ENCODE measurements at places on chromosomes 6 and 20.
A peak's percentile ranks its signal among the peaks of the same experiment; 100 is the strongest.

- peak; percentile 12 for DNase-seq
Observed at GRCh38 chr6:33958526-33959328, 154.9 kb upstream of the MLN start.

- no peak for DNase-seq
Observed at GRCh38 chr20:12617076-12617475, 391.7 kb upstream of the SPTLC3 start.

- no peak for DNase-seq
Observed at GRCh38 chr6:31020057-31020456, 9.8 kb downstream of the MUC22 start.

DNA sequence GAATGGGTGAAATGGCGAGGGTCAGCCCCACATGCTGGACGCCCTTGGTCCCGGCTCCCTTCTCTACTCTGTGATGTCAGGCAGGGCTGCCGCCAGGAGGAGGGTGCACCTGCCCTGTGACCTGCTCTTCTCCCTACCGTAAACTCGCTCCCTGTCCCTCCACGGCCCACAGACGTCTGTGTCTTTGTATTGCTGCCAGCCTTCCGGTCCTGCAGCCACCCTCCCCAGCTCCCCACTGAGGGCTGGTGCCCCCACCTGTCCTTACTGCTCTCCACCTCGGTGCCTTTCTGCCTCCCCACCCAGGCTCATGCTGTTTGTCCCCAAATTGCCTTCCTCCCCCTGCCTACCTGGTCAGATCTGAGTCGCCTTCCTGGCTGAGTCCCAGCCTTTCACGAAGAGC, 4.1 kb upstream of the CCR6 start:
- no peak for DNase-seq

DNA sequence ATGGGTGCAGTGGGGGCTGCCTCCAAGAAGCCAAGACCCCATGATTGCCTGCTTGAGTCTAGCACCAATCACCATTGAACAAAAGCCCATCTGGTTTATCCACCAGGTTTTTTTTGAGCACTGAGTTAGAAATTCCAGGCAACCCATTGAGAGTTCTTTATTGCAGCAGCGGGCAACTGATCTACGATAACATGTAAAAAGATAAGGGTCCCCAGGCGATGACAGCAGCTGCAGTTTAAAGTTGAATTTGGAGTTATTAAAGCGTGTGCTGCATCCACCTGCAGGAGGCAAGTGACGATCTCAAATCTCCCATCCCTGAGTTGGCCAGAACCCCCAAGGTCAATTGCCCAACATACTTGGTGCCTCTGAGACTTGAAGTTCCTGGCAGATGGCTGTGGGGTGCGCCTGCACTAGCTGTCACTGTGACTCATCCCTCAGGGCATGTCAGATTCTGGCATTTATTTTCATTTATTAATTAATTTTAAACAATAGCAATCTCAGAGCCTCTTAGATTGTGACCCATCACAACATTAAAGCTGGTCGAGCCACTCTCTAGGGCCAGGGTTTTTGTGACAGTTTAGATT, 290.4 kb upstream of the SULF2 start:
- no peak for DNase-seq

- no peak for DNase-seq
Observed at GRCh38 chr6:11668455-11668854, 110.1 kb downstream of the ADTRP start.

GRCh38 chr6:168018664-168019063, 21.2 kb downstream of the KIF25 start:
- DNase-seq, result no peak

DNA sequence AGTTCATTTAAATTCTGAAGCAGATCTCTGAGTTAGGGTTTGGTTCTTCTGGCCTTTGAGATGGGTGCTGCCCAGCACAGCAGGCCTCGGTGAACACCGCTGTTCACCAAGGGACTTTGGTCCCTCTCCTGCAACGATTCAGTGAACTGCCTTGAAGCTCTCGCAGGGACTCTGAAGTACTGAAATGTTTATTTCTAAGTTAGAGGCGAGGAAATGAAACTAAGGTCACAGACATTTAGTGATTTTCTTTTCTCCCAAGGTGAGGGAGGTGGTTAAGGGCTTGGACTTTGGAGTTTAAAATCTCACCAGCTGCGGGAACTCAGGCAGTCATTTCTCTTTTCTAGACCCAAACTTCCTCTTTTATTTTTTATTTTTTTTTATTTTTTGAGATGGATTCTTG, 26.2 kb downstream of the E2F3 start:
- no peak for DNase-seq

- no peak for DNase-seq
Observed at GRCh38 chr6:33719326-33719987, 8.0 kb upstream of the UQCC2 start.

- no peak for DNase-seq
Observed at GRCh38 chr6:111624401-111625098, 18.9 kb upstream of the TRAF3IP2 start.

DNA sequence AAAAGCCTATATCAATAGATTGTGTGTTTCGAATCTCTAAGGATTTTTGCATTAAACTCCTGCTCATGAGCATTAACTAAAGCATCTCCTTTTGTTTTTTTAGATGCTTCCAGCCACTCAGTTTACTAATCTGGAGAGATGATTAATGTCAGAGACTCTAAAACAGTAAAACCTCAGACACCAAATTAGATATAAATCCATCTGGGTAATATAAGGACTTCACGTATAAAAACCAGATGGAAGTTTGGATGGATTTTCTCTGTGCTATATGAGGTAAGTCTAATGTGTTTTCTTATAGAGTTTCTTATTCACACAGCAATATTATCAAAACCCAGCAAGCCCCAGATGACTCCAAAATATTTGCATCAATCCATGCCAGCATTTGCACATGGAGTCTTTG, 137.2 kb downstream of the SYNE1 start:
- no peak for DNase-seq

DNA sequence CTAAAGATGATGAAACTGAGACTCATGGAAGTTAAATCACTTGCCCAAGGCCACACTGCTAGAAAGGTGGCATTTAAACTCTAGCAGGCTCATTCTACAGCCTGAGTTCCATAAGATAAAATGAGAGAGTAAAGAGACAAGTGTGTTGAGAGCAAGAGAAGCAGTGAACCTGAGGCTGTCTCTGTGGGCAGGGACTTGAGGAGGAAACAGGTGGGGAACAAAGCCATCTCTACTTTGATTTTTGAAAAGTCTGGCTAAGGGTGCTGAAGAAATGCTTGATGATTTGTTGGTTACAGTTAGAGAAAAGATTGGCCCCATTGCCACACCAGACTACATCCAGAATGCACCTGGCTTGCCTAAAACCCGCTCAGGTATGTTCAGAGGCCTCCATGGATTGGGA, 29.0 kb downstream of the GSS start:
- no peak for DNase-seq

- DNase-seq, result no peak
Observed at GRCh38 chr6:159615918-159616317, 77.1 kb downstream of the SOD2 start.

DNA sequence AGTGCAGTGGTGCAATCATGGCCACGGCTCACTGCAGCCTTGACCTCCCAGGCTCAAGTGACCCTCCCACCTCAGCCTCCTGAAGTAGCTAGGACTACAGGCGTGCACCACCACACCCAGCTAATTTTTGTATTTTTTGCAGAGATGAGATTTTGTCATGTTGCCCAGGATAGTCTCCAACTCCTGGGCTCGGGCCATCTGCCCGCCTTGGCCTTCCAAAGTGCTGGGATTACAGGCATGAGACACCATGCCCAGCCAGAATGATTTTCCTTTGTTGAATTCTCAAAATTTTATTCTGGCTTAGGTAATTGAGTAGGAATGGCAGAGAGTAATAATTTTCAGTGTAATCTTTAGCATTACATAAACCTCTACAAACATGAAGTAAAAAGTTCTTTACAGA, 37.1 kb downstream of the SLC16A10 start:
- no peak for DNase-seq

DNA sequence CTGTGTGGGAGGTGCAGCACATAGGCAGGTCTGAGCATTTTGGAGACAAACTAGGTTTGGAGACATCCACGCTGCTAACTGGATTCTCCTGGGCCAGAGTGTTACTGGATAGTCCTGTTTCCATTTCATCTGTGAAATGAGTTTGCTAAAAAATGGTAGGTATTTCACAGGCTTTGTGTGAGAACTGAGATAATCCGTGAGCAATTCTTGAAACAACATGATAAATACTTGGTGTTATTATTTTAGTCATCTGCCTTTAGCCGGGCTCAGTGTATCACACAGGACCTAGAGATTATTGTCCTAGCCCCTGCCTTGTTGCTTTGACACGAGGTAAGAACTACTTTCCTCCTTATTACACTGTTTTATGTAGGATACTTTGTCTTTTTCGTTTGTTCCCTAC, 63.0 kb downstream of the PRR18 start:
- DNase-seq, result no peak

GRCh38 chr6:156199182-156199581, 578.0 kb upstream of the ARID1B start:
- no peak for DNase-seq

GRCh38 chr20:50014570-50015562, 32.1 kb downstream of the SNAI1 start:
- no peak for DNase-seq

- DNase-seq, result no peak
Observed at GRCh38 chr20:11850901-11851300, 66.8 kb upstream of the BTBD3 start.

DNA sequence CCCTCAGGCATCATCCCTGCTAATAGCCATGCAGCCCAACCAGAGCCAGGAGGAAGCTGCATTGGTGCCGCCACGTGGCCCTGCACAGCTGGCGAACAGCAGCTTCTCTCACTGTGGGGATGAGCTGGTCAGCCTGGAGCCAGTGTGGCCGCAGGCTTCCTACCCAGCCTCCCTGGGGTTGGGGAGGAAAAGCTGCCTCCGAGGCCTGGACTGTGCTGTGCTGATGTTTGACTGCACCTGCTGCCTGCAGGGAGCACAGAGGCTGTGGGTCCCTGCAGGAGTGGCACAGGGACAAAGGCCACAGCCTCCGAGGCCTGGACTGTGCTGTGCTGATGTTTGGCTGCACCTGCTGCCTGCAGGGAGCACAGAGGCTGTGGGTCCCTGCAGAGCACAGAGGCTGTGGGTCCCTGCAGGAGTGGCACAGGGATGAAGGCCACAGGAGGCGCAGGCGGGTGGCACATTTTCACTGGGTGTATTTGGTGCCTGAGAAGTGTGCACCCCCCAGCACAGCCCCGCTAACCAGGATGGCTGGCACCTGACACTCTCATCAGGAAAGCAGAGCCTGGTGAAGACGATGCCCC, 83.9 kb downstream of the DLL1 start:
- DNase-seq, result peak; percentile 27

GRCh38 chr6:10999994-11000393, 44.1 kb downstream of the ELOVL2 start:
- no peak for DNase-seq

- DNase-seq, result no peak
Observed at GRCh38 chr6:108955329-108955949, 107.2 kb downstream of the ARMC2 start.

- DNase-seq, result peak; percentile 17
Observed at GRCh38 chr6:17633465-17634188, 33.5 kb downstream of the FAM8A1 start.

GRCh38 chr6:6795393-6795792, 206.9 kb downstream of the LY86 start:
- no peak for DNase-seq

DNA sequence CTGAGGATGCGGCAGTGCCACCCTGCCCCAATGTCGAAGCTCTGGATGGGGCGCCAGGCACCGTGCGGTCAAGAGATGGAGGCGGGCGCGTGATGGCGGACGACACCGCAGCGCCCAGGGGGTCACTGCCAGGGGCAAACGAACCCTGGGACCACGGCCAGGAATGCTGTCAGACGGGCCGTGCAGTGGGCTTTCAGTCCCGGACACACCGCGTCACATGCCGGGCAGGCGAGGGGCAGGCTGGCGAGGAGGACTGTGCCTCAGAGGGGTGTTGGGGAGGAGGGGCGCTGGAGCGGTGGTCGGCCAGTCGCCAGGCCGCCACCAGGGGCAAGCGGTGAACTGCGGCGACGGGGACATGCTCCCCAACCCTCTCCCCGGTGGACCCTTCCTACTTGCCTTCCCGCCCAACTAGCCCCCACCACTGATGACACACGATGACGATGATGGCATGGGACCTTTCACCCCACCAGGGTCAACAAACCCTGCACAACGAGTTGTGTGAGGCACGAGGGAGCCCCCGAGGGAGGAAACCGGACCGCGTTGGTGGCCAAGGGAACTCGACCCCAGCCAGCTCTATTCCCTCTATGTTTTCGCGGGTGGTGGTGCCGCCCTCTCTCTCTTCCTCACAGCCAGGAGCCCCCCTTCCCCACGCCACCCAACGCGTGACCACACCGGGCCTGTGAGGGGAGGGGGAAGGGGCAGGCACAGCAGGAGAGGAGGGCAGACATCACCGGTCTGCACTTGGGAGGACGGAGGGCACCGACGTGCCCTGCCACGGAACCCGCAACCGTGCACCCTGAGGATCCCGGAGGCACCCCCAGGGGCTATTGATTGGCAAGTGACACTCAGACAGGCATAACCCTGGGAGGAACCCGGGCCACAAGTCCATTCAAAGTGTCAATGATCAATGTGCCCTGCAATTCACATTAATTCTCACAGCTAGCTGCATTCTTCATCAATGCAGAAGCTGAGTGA, 1960.9 kb upstream of the DEFB115 start:
- DNase-seq, result peak; percentile 7

DNA sequence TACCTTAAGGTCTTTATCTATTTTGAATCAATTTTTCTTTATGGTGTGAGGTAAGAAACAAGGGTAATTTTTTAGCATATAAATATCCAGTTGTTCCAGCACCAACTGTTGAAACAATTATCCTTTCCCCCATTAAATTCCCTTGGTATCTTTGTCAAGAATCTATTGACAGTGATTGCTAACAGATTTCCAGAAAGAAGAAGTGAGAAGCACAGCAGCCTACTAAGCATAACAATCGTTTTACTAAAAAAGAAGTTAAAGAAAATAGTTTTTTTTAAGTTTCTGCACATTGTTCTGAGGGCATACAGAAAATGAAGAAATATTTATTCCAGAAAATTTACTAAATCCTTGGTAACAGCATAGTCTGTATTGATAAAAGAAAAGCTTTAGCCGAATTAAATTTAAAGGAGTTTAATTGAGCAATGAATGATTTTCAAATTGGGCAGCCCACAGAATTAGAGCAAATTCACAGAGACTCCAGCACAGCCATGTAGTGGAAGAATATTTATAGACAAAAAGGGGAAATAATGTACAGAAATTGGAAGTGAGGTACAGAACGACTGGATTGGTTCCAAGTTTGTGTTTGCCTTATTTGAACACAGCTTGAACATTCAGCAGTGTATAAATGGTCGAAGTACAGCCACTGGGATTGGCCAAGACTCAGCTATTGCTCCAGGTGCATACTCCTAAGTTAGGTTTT, 97.9 kb upstream of the UST start:
- DNase-seq, result no peak

GRCh38 chr6:22333802-22334201, 37.0 kb upstream of the PRL start:
- no peak for DNase-seq

- no peak for DNase-seq
Observed at GRCh38 chr6:166766769-166767168, 139.7 kb upstream of the RPS6KA2 start.

DNA sequence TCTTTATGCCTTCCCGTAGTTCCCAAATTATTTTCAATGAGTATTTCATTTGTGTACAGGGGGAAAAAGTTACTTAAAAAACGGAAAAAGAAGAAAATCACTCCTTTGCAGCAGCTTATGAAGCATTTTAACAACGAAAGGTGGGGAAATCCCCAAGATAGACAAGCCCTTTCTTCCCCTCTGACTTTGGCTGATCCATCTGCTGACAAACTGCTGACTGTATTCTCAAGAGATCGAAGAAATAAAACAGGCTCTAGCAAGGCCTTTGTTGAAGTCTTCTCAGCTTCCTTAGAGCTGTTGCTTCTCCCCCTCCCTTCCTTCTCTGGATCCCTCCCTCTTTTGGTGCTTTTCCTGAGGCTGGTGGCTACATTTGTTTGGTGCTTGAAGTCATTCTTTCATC, 325.2 kb downstream of the NRN1 start:
- DNase-seq, result no peak
